ENCODE measurements at places on chromosomes 2 and 18.

- no peak for DNase-seq
These were observed 547.6 kb upstream of the RAB6C start for GRCh38 chr2:129431881-129432280.

GRCh38 chr2:138502255-138503086 lies 901 bp downstream of the SPOPL start:
- DNase-seq = no peak

GRCh38 chr2:241601841-241602240 lies 35.1 kb downstream of the THAP4 start:
- no peak for DNase-seq

DNA sequence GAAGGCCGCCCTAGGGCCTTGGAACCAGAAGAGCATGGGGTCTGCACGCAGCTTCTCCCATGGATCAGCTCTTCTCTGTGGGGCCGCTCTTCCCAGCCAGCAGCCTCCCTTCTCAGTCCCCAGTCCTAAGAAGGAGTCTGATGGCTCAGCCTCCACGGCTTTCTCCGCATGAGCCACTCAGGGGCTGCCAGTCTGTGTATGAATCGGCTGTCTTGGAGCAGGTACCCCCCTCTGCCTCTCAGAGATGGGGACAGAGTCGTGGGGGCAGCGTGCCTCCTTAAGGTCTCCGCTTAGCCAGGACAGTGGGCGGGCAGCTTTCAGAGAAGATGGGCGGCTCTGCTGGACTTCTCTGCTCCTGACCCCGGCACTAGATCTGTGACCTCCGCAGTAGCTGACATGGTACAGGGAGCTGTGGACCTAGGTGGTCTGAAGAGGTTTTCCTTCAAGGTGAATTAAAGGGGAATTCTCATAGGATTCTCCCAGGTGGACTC lies 21.6 kb downstream of the INPP5D start:
- no peak for DNase-seq

GRCh38 chr2:164545484-164545883 lies 75.8 kb downstream of the GRB14 start:
- DNase-seq = no peak

- DNase-seq = no peak
These were observed 18.9 kb downstream of the GNLY start for GRCh38 chr2:85712849-85713612.

- DNase-seq = no peak
These were observed 18.2 kb upstream of the SP5 start for GRCh38 chr2:170696948-170697347.

DNA sequence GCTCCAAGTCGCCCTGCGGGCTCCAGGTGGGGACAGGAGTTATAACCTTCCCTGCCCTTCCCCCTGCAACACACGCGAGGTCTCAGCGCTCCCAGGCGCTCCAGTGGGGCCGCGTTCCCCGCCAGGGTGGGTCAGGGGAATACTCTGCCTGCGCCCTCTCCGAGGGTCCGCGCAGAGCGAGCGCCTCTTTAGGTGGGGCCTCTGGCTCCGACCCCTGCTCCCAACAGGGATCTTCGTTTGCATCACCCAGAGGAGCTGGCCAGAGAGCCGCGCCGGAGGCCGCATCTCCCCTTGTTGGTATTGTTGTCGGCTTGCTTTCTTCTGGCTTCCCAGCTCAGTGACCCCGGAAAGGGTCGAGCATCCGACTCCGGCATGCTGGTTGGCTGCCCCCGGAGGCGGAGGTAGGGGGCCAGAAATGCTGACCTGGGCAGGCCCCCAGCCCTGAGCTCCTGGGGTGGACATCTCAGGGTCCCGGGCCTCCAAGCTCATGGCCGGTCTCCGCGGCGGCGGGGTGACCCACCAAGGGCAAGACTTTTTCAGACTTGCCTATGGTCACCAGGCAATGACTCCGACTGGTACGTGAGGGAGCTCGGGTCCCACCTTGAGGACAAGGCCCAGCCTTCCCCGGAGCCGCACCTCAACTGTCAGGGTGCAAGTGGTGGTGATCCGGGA lies 11.2 kb upstream of the EN1 start:
- DNase-seq = no peak

DNA sequence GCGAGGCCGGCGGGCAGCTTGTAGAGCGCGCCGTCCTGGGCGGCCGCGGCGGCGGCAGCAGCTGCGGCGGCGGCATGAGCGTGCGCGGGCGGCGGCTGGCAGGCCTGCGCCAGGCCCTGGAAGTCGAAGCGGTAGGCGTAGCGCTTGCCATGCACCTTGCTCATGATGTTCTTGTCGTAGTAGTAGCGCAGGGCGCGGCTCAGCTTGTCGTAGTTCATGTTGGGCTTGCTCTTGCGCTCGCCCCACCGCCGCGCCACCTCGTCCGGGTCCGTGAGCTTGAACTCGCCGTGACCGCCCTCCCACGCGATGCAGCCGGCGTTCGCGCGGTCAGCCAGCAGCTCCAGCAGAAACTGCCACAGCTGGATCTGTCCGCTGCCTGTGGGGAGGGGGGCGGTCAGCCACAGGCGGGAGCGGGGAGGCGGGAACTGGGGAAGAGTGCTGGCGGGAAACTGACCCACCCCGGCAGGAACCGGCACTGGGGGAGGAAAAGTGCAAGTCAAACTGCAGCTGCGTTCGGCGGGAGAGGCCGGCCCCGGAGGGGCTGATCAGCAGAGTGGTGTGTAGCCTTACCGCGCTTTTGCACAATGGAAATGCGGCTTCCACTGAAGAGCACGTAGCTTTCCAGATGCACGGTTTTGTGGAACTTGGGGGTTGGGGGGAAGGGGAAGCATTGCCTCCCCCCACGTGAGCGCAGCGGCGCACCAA lies 3.0 kb downstream of the FEV start:
- DNase-seq = no peak

- DNase-seq = no peak
These were observed 880.2 kb downstream of the TSN start for GRCh38 chr2:122635686-122636085.

DNA sequence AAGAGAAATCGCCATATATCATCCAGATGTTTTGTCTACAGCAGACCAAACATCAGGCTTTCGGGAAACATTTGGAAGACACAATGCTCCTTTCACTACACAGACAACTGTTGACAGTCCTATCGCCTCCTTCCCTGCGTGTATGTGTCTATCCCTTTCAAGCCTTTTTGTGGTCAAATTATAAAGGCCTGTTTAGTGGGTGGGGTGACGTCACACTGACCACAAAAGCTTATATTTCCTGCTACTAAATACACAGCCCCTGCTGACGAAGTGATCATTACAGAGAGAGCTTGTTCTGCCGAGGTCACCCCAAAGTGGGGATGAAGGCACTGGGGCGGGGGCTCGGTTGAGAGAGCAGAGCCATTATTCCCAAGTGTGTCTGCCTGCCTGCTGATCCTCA lies 302.7 kb upstream of the TNP1 start:
- DNase-seq = no peak

Data from effector memory CD8-positive, alpha-beta T cell (primary cell).